ENCODE measurements at places on chromosomes 2 and 18.
A peak's percentile ranks its signal among the peaks of the same experiment; 100 is the strongest.

- DNase-seq = no peak
These were observed 100.5 kb upstream of the SPRED2 start for GRCh38 chr2:65532937-65533336.

DNA sequence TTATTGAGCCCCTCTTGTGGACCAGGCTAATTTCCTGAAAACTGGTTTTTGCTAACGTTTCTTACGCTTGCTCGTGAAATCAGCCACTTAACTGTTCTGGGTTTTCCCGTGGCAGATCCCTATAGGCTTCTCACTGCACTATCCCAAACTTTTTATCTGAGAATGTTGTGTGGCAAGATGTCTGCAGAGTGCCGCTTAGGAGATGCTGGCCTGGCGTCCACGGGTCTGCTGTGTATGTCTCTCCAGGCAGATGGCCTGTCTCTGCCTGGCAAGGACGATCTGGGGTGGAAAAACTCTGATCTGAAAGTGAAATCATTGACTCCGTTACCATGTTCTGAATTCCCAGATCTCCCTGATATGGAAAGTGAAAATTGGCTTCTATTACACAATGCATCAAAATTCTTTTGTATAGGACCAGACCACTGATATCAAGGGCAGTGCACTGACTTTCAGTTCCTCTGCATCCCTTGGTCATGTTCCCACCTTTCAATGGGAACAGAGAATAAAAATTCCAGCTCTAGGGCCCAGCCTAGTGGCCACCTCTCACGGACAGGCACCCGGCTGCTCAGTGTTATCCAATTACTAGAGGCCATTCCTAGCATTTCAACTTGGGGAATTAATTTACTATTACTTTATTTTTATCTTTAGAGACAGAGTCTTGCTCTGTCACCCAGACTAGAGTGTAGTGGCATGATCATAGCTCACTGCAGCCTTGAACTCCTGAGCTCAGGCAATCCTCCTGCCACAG is 154.6 kb downstream of the ACOXL start:
- no peak for DNase-seq

DNA sequence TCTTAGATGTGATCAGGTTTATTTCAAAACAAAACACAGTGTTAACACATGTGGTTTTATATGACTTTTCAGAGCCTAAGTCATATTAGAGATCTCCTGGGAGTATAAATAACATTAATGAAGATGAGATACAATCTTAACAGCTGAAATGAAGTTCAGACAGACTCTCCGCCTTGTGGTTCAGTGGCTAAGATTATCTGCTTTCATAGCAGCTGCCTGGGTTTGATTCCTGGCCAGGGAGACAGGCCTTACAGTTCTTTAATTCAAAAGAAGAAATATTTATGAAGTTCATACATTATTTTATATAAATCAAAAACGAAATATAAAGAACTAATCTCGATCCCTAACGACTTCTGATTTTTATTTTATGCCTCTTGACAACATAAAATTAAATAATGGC is 35.2 kb upstream of the TTC32 start:
- DNase-seq = no peak

- DNase-seq = peak; percentile 71
These were observed 52.0 kb upstream of the CHN1 start for GRCh38 chr2:175057078-175057685.

DNA sequence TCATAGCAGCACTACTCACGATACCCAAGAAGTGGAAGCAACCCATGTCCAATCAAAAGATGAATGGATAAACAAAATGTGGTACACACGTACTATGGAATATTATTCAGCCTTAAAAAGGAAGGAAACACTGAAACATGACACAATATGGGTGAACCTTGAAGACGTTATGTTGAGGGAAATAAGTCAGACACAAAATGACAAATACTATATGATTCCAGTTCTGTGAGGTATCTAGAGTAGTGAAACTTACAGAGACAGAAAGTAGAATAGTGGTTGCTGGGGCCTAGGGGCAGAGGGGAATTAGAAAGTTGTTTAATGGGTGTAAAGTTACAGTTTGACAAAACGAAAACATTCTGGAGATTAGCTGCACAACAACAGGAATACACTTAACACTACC is 24.7 kb downstream of the TLK1 start:
- no peak for DNase-seq

DNA sequence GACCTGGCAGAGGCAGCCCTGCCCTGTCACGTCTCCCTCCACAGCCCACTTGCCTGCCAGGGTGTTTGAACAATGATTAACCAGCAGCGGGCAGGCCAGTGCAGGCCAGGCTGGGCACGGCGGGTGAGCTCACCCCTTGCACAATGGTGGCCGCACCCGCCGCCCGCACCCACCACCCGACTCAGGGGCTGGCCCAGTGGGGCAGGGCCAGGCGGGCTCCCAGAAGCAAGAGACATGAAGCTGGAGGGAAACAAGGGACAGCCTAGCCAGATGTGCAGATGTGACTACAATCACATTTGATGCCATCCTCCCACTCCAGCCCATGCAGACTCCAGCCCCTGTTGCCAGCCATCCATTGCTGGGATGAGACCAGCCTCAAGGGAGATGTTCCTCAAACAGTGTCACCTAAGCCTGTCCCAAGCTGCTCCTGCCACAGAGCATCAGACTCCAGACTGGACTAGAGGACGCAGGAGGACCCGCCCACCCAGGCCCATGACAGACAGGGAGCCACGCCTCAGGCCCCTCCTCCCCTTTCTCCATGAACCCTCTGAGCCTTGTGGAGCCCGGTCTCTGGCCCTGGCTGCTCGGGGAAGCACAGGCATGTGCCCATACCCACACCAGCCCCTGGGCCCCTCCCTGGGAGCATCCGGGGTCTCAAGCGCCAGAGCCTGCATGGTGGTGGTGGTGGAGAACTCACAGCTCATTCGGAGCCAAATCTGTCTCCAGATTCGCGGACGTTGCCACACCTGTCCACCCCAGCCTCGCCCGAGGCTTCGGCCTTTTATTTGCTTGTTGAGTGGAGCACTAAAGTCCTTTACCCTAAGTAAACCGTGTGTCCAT is 45.0 kb downstream of the SDC1 start:
- DNase-seq = no peak

- no peak for DNase-seq
These were observed 75.8 kb downstream of the KCNG2 start for GRCh38 chr18:79873449-79874110.

- no peak for DNase-seq
These were observed 27.0 kb upstream of the DPYSL5 start for GRCh38 chr2:26820932-26821331.

DNA sequence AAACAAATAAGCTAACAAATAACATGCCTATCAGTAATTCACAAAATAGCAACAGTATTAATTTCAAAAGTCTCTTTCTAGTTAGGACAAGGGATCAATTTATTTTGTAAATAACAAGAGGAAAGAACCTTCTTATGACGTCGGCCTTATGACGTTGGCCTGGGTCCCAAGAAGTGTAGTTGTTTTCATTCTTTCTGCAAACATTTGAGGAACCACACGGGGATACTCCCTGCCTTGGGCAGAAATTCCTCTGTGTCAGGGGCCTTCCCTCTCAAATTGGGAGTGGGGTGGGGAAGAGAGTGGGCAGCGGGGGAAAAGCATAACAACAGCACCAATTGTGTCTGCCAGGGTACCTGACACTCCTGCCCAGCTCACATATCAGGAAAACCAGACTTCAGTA is 1.3 kb downstream of the CCDC68 start:
- DNase-seq = peak; percentile 85

DNA sequence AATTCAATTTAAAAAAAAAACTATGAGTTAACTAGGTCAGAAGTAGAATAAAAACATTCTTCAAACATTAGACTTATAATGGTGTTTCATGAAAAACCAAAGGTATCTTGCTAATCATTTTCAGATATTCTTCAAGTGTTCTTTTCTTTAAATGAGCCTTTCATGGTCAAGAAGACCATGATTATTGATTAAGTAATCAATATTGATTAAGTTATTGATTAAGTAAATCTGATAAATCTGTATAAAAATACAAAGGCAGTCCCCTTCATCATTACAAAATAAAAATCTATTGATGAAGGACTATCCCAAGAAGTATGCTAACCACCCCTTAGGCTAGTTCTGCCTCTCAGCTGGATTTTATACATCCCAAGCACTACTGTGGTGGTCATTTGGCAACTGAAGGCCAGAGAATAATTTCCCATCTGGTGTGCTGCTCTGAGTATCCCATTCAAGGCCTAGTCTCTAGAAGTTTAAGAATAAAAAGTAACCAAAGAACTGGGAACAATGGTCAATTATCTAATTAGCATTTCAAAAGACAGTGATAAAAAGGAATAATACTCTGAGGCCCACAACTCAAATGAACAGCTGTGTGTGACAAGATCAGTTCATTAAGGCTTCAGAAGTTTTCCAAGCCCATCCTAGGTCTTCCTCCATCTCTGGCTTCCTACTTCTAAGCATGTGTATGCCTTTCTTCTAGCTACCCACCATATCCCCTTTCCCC is 63.5 kb downstream of the TCF4 start:
- no peak for DNase-seq

GRCh38 chr2:172861656-172862476 is 126.2 kb downstream of the RAPGEF4 start:
- no peak for DNase-seq

GRCh38 chr2:153891051-153891450 is 19.3 kb downstream of the GALNT13 start:
- no peak for DNase-seq

DNA sequence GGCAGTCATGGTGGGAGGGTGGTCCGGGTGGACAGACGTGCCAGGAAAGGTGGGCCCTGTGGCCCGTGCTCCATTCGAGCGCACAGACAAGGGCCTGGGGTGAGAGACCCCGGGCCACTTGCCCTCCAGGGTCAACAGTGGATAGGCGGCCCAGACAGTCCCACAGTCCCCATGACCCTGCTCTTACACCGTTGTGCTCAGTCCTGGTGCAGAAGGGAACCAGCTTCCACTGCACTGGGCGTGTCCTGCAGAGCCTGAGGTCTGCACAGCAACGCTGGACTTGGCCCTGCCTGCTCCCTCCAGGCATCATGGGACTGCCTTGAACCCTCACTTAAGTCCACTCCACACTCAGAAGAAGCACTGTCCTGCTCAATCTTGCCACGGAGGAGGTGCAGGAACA is 52.0 kb downstream of the PXDN start:
- no peak for DNase-seq

GRCh38 chr2:71935262-71935848 is 212.3 kb downstream of the CYP26B1 start:
- peak; percentile 31 for DNase-seq

GRCh38 chr2:109222825-109223471 is 93.9 kb downstream of the SH3RF3 start:
- DNase-seq = no peak

GRCh38 chr18:64271246-64271645 is 122.4 kb upstream of the LINC00305 start:
- DNase-seq = no peak

DNA sequence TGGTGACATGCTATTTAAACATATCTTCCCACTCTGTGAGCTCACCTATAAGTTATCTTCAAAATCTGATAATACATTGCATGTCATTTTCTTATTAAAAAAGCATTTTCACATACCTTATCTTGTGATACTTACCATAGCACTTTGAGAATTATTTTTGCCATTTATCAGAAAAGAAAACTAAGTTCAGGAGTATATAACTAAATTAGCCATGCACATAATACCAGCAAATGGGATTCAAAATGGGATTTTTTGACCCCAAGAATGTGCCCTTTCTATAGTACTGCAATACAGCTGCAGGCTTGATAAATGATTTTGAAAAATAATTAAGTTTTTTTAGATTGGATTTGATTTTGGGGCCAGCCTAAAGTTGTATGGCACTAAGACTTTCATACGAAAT is 41.2 kb downstream of the SLC8A1 start:
- DNase-seq = no peak

- no peak for DNase-seq
These were observed 2.5 kb downstream of the TNFAIP6 start for GRCh38 chr2:151359768-151360461.

- no peak for DNase-seq
These were observed 38.5 kb upstream of the MYO3B start for GRCh38 chr2:170139276-170139967.

- peak; percentile 17 for DNase-seq
These were observed 461.4 kb downstream of the GALR1 start for GRCh38 chr18:77711096-77711495.

DNA sequence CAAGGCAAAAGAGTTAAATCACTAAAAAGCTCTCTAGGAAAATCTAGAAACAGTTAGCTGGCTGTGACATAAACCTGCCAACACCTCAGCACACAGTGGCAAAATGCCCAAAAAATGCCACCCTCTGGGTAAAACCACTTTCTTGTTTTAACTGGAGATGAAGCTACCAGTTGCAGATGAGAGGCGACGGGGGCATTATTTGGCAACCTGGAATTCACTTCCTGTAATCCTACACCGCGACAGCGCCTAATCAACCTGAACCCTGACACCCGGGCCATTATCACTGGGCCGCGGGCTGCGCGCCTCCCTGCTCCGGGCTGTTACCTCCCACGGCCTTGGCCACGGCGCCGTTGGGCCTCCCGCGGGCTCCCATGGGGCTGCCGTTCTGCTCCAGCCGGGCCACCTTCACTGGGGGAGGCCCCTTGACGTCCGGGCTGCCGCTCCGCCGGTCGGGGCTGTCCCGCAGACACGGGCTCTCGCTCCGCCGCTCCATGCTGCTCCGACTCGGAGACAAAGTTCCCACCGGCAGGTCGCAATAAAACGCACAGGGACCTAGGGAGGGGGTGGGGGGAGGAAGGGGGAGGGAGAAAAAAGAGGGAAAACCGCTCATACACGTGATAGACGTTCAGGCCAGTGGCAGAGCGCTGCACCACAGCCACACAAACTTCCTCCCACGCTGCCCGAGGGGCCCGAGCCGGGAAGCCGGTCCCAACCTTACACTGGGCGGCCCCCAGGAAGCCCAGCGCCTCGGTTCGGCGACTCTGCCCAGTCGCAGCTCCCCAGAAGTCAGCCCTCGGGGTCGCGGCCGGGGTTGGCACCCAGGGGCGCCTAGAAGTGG is 2.0 kb downstream of the SATB2 start:
- peak; percentile 13 for DNase-seq

GRCh38 chr2:85680707-85681371 is 12.8 kb upstream of the SFTPB start:
- DNase-seq = no peak

DNA sequence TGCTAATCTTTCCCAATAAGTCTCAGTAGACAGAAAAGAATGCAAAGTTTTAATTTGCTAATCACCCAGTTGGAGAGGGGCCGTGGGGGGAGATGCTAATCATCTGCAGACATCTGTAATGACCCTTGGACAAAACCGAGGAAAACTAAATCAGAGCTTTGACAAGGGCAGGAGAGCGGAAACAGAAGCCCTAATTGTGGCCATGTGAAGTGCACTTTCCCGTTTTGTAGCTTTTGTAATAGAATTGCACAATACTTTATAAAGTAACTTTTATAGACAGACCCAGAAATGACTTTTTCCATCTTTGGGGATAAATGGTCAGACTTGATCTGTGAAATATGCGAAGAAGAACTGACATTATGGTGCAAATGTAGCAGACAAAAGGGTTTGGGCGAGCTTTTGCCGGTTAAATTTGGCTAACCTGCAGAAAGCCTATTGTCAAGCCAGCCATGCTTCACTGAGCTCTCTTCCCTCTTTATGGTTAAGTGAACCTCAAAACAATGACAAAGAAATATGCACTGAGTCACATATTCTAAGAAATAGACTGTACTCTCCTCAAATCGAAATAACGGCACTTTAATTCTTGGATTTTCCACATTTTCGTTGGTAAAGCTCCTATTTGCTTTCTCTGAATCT is 980.1 kb upstream of the POU3F3 start:
- DNase-seq = no peak

GRCh38 chr18:58390399-58390798 is 238.5 kb downstream of the ALPK2 start:
- DNase-seq = no peak

Data from choroid plexus epithelial cell (primary cell).